Right atrium auricular region (tissue), 2 donors: ENCODE measurements at places on chromosomes 7 and 10. TPM values are rescaled to one million over a fixed set of nuclear protein-coding genes. Genes with fewer than 3 reads are reported as not detected.

Gene CTAGE8
- total RNA-seq, result 1.2 TPM

Gene NHLRC2
- total RNA-seq, result 38.6 TPM

GRCh38 chr7:40945788-40946187, 757.1 kb downstream of the INHBA start:
- no peak overlapping the region for H3K4me3 ChIP-seq
- no peaks in the 10 kb centered on the region for H3K27me3 ChIP-seq
- no peaks in the 10 kb centered on the region for H3K36me3 ChIP-seq
- no peaks in the 10 kb centered on the region for H3K4me1 ChIP-seq
- no peak for DNase-seq
- H3K27ac ChIP-seq, result no peak overlapping the region

DNA sequence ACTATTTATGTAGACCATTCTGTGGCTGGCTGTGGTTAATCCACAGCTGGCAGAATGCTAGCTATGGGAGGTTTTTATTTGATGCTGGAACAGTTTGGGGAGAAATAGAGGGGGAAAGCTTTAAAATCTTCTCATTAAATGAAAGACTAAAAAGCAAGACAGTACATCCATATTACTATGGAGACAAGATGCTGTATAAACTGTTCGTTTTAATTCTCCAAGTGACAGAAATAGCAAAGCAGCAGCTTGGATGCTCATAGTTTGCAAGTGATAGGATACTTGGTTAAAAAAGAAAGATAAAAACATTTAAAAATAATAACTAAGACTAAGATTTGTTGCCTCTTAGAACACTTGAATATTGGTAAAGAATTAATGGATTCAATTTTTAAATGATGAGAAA, 304.9 kb upstream of the KAT6B start:
- DNase-seq, result no peak
- H3K4me1 ChIP-seq, result no peaks in the 10 kb centered on the region
- no peak overlapping the region for H3K4me3 ChIP-seq
- H3K27ac ChIP-seq, result no peak overlapping the region
- H3K27me3 ChIP-seq, result no peaks in the 10 kb centered on the region

- no peak for DNase-seq
- H3K4me1 ChIP-seq, result no peaks in the 10 kb centered on the region
- H3K27me3 ChIP-seq, result no peaks in the 10 kb centered on the region
- no peak overlapping the region for H3K4me3 ChIP-seq
- H3K27ac ChIP-seq, result no peak overlapping the region
These were observed 59.1 kb downstream of the NRF1 start for GRCh38 chr7:129670656-129671055.

DNA sequence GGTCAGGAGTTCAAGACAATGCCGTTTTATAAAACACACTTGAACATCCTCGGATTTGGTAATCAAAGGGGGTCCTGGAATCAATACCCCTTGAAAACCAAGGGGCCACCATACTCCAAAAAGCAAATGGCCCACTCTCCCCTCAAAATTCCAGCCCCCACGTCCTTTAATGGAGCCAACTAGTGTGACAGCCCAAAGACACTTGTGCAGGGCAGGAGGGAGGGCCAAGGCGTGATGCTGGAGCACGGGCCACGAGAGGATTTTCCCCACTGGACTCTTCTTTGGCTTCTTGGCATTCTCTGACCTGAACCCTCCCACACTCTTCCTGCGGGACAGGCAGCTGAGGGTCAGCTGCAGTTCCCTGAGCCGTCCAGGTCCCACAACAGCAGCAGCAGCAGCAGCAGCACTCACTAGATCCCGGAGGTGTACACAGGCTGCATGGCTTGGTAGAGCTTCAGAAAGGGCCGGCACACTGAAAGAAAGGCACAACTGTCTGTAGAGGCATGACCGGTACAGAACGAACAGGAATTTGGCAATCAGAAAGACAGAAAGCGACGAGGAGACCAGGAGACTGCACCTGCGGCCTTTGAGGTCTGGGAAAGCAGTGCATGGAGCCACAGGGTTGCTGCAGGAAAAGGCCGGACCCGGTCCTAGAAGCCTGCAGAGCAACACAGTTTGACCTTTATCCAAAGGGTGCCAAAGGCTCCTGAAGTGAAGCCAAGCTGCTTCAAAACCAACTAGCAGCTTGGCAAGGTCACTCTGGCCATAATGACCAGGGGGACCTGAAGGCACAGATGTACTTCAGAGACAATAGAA, 168.2 kb downstream of the TNS3 start:
- H3K4me1 ChIP-seq, result no peaks in the 10 kb centered on the region
- no peak for DNase-seq

DNA sequence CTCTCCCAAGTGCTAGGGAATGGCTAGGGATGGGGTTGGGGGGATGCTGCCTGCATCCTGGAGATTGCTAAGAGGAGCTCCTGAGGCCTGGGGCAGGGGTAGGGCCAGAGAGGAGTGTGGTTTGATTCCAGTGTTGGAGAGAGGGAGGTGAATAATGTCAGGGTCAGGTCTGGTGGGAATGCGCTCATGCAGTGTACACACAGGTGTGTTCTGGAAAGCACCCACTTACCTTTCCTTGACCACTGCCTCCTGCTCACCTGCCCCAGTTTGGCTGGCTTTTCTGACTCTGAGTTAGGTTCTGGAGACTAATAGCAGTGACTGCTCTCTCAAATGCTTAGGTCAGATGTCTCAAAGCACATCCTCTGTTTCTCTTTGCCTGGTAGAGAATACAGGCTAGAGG, 135.4 kb upstream of the BMPER start:
- no peaks in the 10 kb centered on the region for H3K36me3 ChIP-seq
- no peak overlapping the region for H3K27ac ChIP-seq
- H3K4me3 ChIP-seq, result no peak overlapping the region
- H3K27me3 ChIP-seq, result no peaks in the 10 kb centered on the region

DNA sequence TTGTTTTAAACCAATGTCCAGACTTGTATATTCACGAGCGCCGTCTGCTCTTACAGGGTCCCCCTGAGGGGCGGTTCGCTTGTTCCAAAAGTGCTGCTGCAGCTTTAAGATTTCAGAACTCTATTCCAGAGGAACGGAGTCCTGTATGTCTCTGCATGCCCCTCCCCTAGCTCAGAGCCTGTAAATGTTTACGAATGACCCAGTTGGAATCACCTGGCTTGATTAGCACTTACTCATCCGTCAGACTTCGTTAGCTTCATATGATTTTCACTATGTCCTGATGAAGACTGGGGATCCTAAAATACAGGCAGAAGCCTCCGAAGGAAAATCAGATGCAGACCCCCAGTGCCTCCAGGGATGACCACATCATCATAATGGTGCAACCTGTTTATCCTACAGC, 4.5 kb upstream of the CHST15 start:
- H3K36me3 ChIP-seq, result no peaks in the 10 kb centered on the region
- H3K27me3 ChIP-seq, result no peaks in the 10 kb centered on the region
- H3K27ac ChIP-seq, result no peak overlapping the region
- no peak overlapping the region for H3K4me3 ChIP-seq
- peaks cover 11% of the 10 kb centered on the region for H3K4me1 ChIP-seq
- DNase-seq, result no peak
